ENCODE measurements at places on chromosomes 12 and 14.

DNA sequence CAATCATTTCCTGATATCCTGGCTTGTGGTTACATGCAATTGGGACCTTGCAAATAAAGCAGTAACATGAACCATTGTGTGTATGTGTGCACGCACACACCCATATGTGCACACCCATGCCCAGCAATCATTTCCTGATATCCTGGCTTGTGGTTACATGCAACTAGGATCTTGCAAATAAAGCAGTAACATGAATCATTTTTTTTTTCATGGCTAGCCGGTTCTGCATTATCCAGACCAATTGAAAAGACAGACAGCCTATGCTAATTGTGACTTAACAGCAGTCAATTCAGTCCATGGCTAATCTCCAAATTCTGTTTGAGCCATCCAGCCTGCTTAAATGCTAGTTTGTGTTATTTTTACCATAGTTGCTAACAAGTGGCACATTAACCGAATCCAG lies 134.3 kb downstream of the TTC7B start:
- DNase-seq, result no peak

DNA sequence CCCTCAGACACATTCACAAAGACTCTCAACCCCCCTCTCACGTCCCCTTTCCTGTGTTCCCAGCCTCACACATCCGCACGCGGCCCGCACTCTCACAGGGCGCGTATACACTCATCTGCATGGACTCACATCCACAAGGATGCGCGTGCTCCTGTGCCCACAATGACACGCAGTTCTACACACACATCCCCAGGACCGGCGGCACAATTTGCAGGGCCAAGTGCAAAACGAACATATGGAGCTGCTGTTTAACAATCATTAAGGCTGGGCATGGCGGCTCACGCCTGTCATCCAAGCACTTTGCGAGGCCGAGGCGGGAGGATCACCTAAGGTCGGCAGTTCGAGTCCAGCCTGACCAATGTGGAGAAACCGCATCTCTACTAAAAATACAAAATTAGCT lies 36.4 kb upstream of the EML1 start:
- no peak for DNase-seq

GRCh38 chr12:14952299-14952921 lies 9.0 kb downstream of the ARHGDIB start:
- no peak for DNase-seq

DNA sequence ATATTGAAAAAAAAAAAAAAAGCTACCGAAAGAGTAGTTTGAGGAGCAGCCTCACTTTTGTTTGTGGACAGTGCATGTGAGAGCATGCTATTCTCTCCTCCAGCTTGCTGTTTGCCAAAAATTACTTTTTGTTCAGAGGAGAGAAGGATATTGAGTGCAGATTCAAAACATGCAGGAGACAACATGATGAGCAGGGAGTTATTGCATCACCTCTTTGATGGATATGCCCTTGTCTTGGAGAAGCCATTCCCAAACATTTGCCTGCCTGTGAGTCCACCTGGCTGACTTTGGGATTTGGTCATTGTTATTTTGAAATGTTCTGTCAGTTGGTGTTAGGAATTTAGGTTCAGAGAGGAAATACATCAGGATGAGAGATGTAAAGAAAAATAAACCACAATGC lies 2.4 kb downstream of the C12orf75 start:
- no peak for DNase-seq

Measured in left ventricle myocardium superior (tissue), 1 donor.